ENCODE measurements at places on chromosomes 11 and 22.

- no peak for DNase-seq
Measured at GRCh38 chr11:10658621-10659338, 34.8 kb downstream of the IRAG1 start.

DNA sequence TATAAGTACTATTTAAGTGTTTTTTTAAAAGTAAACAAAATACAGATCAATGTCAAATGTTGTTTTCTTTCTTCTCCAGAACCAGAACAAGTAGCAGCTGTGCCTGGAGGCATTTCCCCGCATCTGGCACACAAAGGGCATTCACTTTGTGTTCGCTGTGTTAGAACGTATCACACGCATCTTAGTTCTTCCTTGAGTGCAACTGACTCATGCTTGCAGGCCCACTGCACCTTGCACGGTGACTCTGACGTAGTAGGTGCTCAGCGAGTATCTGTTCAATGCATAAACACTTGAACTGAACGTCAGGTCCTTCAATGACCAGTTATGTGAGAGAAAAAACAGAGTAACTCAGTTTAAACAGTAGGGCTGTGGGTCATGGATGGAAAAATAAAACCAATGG lies 3.5 kb downstream of the IFT27 start:
- no peak for DNase-seq

GRCh38 chr22:22487869-22488597 lies 20.5 kb downstream of the ZNF280B start:
- no peak for DNase-seq

GRCh38 chr11:26715133-26715532 lies 6.7 kb downstream of the SLC5A12 start:
- no peak for DNase-seq

GRCh38 chr22:42459287-42460063 lies 27.3 kb upstream of the NFAM1 start:
- no peak for DNase-seq

DNA sequence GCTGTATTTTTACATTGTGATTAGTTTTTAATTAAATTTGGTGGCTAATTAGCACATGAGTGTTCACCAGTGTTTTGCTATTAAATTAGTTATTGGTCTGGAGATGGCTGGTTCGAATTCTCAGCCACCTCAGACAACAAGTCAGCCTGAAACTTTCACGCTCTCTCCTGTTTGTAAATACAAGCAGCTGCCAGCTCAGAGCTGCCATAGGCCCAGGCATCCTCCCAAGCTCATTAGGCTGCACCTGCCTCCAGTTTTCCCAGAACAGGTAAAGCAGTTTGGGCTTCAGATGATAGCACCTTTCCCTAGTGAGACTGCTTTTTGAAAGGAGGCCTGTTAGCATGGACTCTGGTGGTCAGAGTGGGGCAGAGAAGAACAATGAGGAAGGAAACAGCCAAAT lies 156.8 kb downstream of the NAV2 start:
- DNase-seq: no peak

DNA sequence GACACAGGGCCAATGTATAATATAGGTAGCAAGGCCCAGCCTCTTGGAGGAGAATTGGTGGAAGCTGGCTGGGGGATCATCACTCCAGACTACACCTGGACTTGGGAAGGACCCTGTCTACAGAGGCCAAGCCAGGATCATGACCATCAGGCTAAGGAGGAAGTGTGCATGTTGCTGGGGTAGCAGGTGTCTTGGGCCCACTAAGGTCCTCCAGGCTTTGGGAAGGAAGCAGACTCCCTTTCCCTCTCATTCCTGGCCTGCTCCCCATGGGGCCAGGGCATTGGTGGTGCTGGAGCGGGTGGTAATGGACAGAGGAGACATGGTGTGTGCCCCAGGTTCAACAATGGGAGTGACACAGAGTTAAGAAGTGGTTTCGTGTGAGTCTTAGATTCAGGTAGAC lies 16.0 kb upstream of the TUB start:
- DNase-seq: no peak

Measured in head of caudate nucleus (tissue), 42 donors.